T-helper 9 cell (primary cell): ENCODE measurements at places on chromosomes 16 and 17.

GRCh38 chr16:58699151-58699550 is 14.6 kb upstream of the SLC38A7 start:
- DNase-seq = no peak

GRCh38 chr16:62216837-62217236 is 180.6 kb upstream of the CDH8 start:
- no peak for DNase-seq

GRCh38 chr16:1024138-1024537 is 42.6 kb downstream of the SOX8 start:
- DNase-seq = no peak

- no peak for DNase-seq
These were observed 1.4 kb upstream of the CTRB1 start for GRCh38 chr16:75217389-75217851.

DNA sequence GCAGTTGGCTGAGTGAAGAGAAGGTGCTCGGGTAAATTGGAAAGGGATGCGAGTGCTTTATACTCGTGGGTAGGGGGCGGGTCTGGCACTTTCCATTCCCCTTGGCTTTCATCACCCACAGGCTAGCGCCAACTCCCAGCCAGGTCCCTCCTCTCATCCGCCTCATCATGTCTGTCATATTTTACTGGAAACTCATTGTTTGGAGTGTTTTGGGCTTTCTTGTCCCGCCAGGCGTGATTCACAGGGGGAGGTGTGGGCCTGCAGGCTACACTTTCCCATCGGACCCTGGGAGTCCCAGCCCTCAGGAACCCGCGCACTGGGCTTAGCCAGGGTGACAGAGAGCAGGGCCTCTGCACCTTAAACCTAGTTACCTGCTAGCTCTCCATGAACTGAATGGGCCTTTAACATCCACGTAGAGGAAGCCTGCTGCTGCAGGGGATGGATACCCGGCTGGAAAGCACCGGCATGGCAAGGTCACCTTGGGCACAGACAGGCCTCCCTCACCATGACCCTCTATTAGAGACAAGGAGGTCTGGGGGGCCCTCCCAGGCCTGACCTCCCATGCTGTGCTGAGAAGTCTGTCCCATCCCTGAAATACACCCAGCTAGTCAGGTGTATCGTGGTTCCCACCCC is at the start of gene KRT14:
Gene KRT14, minus strand, starts transcription at position 33 of the 633 bp plus-strand sequence. CDS start 61 bp downstream, outside the sequence.
- no peak for DNase-seq

DNA sequence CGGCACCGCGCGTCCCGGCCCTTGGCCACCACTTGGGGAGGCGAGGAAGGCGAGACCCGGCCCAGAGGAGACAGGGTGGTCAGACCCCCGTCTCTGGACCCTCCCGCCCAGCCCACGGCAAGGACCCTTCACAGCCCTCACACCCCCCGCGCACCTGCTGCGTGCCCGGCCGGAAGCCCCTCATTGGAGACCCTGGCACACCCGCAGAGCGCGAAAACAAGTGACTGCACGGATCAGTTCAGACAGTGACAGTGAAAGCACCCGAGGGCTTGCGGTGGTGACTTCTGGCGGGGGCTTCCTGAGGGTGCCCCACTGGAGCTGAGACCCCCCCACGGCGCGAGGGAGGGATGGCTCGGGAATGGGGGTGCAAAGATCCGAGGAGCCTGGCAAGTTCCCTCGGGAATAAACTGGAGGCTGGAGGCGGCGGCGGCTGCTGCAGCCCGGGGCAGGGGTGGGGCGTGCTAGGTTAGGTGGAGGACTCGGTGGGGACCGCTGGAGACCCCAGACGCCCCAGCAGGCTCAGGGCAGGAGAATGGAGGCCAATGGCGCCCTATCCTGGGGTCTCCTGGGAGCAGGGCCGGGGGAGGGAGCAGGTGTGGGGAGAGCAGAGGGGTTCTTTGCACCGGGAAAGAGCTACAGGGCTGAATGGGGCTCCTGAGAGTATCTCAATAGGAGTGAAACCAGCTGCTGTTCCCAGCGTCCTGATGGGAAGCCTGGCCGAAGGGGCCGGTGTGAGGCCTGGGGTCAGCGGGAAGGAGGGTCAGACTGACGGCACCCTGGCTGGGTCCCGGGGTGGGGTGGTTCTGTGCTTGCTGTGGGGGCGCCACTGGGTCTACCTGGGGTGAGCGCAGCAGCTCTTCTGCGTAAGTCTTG is 824 bp upstream of the FBXL16 start:
- DNase-seq = no peak

DNA sequence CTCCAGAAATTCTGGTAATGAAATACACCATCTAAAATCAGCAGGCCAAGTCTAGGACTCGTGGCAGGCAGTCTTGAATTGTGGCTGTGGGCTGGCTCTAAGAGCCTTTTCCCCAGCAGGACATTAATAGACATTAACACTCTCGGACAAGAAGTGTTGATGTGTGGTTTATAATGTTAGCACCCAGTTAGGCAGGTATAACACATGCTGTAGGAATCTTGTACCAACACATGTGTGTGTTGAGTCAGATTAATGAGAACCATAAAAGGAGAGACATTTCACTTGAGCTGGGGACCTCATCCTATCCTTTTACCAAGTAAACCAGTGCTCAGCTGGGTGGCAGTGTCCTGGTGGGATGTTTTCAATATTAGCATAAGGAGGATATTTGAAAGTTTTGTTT is 264.5 kb downstream of the FTO start:
- no peak for DNase-seq

- DNase-seq = no peak
These were observed 56.1 kb downstream of the SIAH1 start for GRCh38 chr16:48329138-48329537.

GRCh38 chr16:20911361-20911760 is 10.8 kb downstream of the LYRM1 start:
- DNase-seq = no peak

DNA sequence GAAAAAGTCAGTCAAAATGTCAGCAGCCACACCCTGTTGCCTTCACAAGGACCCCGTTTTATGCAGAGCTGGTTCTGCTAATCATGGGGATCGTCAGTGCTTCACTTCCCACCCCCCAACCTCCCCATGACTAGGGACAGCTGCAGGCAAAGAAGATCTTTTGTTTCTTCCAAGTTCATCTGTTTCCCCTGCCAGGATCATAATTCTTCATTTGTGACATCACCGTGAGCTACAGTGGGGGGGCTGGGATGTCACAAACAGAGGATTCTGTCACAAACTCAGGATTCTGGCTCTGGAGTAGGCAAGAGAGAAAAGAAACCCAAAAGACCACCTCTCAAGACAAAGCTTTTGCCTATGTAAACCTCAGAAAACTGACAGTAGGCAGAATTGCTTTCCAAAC is 24.7 kb downstream of the DNAJC7 start:
- DNase-seq = no peak

DNA sequence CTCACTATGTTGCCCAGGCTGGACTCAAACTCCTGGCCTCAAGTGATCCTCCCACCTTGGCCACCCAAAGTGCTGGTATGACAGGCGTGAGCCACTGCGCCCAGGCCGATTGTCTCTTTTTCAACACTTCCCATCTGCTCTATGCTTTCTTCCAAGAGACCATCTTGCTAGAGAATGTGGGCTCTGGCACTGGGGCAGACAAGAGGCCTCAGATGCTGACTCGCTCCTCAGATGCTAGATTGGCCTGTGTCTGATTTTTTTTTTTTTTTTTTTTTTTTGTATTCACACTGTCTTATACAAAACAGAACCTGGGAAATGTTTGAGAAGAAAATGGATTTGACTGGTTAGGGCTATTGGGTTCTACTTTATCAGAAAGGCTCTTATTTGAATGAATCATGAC is 58.2 kb downstream of the CYB5D2 start:
- DNase-seq = no peak

DNA sequence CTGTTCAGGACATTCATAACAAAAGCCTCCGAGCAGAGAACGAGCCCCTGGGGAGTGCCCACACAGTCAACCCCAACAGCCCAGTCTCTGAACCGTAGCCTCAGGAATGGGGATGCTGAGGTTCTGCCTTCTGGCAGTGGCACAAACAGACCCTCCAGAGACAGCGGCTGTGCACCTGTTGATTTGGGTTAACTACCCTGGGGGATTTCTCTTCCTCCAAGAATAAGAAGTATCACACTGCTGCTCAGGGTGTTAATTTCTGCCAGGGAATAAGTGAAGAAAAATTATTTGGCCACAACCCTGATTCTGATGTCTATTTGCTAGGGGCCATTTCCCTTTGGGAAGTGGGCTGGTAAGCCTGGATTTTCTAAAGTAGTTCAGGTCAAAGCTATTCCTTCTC is 51.0 kb upstream of the PIRT start:
- DNase-seq = no peak
